ENCODE measurements at places on chromosomes 3 and 15.
A peak's percentile ranks its signal among the peaks of the same experiment; 100 is the strongest.

- H3K4me3 ChIP-seq: no peak overlapping the region
- H3K27ac ChIP-seq: no peak overlapping the region
- no peak for DNase-seq
- no peaks in the 10 kb centered on the region for H3K27me3 ChIP-seq
- H3K4me1 ChIP-seq: no peaks in the 10 kb centered on the region
Observed at GRCh38 chr15:41133454-41133853, 17.4 kb upstream of the INO80 start.

DNA sequence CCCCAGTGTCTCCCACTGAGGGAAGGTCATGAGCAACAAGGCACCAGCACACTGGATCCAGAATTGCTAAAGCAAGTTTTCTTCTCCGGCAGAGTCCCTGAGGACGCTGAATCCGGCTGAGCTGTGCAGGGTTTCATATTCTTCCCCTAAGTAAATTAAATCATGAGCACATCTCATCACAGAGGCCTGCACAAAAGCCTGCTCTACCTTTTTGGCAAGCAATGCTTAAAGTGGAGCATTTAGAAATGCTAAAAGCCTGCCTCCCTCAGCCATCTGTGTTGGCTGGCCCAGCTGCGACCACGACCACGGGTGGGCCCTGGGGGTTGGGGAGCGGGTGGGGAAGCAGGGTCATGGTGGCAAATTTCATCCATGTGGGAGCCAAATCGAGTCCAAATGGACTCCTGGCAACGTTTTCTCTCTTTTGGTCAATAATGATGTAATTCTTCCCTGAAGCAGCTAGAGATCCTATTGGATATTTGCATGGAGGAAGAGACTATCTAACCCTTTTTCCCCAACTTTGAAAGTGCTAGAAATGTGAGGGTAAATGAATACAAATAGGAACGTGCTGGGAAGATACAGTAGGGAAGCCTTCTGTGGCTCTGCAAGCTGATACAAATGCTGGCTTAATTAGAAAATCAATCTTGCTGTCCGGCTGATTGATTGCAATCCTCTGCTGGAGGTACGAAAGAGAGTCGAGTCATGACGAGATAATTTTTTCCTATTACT is 532.8 kb upstream of the TBL1XR1 start:
- no peaks in the 10 kb centered on the region for H3K4me1 ChIP-seq
- no peaks in the 10 kb centered on the region for H3K27me3 ChIP-seq
- H3K36me3 ChIP-seq: no peaks in the 10 kb centered on the region
- H3K4me3 ChIP-seq: no peak overlapping the region
- H3K27ac ChIP-seq: no peak overlapping the region

- H3K4me1 ChIP-seq: peaks cover 4% of the 10 kb centered on the region
- H3K4me3 ChIP-seq: peak overlapping the region; percentile 75
- H3K27me3 ChIP-seq: no peaks in the 10 kb centered on the region
- H3K27ac ChIP-seq: peak overlapping the region; percentile 57
- no peak for DNase-seq
Observed at GRCh38 chr3:11272906-11273574, 843 bp downstream of the ATG7 start.

DNA sequence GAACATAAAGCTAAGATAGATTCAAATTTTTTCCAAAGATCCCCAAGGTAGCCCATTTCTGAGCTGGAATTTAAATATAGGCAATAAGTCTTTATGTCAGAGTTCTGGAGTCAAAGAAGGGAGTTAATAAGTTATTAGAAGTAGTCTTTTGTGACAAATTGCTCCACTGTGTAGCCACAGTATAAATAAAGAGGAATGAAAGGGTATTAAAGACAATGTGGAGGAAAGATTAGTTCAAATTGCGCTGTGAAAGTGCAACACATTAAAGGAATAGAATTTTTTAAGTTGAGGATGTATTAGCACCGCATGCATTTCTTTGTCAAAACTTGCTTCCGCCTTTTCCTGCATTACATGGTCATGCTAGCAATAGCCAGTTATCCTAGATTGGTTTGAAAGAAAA is 666.6 kb upstream of the CCDC54 start:
- H3K36me3 ChIP-seq: no peaks in the 10 kb centered on the region
- no peak overlapping the region for H3K4me3 ChIP-seq
- no peaks in the 10 kb centered on the region for H3K4me1 ChIP-seq
- no peaks in the 10 kb centered on the region for H3K27me3 ChIP-seq
- no peak for DNase-seq

GRCh38 chr3:22994781-22995180 is 208.3 kb upstream of the UBE2E2 start:
- H3K27me3 ChIP-seq: no peaks in the 10 kb centered on the region
- H3K4me1 ChIP-seq: no peaks in the 10 kb centered on the region

DNA sequence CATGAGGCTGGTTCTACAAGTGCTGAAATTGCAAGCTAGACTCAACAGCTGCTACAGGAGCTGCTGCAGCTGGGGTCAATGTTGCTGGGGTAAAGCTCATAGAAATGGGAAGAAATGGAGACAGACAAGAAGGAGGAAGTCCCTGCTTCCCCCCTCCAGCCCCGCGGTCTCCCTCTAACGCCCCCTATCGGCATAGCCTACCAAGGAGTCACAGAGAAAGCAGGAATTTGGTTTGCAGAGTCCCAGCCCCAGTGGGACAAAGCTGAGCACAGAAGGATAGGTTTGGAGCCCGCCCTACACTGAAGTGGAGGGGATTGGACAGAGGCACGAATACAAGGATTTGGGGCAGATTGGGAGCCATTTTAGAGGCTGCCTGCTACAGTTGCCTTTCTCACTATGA is 176.9 kb upstream of the ANKRD28 start:
- no peak overlapping the region for H3K4me3 ChIP-seq
- H3K27me3 ChIP-seq: no peaks in the 10 kb centered on the region
- H3K27ac ChIP-seq: no peak overlapping the region
- peaks cover 10% of the 10 kb centered on the region for H3K4me1 ChIP-seq

Measured in HCT116 (cell line).